NCI-H1930 (cell line): ENCODE measurements at places on chromosomes 6 and 20.

- no peak for DNase-seq
Observed at GRCh38 chr6:130796313-130796905, 30.8 kb upstream of the SMLR1 start.

- DNase-seq, result no peak
Observed at GRCh38 chr20:55456316-55456940, 548.9 kb downstream of the CBLN4 start.

GRCh38 chr6:119129148-119129967 is 50.9 kb upstream of the FAM184A start:
- DNase-seq, result peak; percentile 35

DNA sequence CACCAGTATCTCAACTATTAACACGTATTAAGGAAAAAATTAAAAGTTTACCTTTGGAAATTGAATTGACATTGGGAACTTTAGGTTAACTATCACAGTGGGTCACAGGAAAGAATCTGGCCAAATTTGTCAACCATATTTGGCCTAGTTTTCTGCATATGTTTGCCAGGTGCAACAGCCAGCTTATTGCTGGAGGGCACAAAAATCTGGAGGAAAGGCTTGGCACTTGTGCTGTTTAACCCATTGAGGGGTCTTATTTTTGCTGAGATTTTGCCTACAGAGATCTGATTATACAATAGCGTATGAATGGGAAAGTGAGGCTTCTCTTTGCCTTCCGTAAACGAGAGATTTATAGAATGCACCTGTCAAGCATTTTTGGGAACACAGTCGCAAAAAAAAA is 190.4 kb downstream of the PRL start:
- no peak for DNase-seq

DNA sequence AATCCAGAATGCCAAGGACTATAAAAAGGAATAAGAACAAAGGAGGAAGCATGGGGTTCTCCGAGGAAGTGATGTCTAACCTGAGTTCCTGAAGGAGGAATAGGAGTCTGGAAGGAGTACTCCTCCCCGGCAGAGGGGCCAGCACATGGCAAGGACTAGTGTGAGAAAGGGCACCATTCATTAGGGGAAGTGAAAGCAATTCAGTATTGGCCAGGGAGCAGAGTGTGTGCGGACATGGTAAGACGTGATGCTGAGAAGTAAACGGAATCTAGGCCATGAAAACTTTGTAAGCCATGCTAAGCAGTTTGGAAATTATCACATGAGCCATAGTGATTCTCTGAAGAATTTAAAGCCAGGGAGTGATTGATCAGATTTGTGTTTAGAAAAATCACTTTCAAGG is 218.9 kb upstream of the PRDM1 start:
- no peak for DNase-seq
